ENCODE measurements at places on chromosomes 3 and 15.

GRCh38 chr3:178198329-178198728 lies 337.9 kb upstream of the KCNMB2 start:
- DNase-seq, result no peak

GRCh38 chr3:18791182-18791581 lies 357.1 kb upstream of the KCNH8 start:
- no peak for DNase-seq

DNA sequence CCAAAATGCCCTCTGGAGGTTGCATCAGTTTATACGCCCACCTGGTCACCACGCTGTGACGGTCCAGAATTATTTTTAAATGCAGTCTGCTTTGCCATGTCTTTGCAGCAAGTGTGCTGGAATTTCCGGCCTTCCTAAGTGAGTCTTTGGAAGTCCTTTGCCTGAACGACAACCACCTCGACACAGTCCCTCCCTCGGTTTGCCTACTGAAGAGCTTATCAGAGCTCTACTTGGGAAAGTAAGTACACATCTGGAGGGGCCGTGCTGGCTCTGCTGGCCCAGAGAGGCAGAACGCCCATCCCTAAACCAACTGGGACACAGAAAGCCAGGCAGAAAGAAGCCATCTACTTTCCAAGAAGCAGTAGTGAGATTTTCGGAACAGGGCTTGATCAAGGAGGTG lies 101.8 kb downstream of the LRRK1 start:
- DNase-seq, result no peak

GRCh38 chr3:42662813-42663535 lies 9.5 kb downstream of the ZBTB47 start:
- no peak for DNase-seq

DNA sequence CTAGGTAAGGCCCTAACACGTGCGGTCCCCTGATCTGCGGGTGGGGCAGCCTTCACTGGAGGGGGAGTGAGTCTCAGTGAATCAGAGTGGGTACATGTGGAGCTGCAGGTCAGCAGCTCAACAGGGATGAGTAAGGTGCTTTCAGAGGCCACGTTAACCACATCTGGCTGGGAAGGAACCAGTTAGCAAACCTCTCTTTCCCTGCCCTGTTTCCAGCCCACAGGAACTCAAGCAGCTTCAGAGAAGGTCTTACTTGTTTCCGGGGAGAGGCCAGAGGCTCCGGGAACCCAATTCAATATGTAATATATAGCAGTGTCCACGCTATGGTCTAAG lies 175.3 kb downstream of the XXYLT1 start:
- no peak for DNase-seq

GRCh38 chr15:73925848-73926218 lies 429 bp upstream of the LOXL1 start:
- DNase-seq, result no peak

GRCh38 chr3:34683851-34684250 lies 885.4 kb downstream of the PDCD6IP start:
- DNase-seq, result peak; percentile 31

DNA sequence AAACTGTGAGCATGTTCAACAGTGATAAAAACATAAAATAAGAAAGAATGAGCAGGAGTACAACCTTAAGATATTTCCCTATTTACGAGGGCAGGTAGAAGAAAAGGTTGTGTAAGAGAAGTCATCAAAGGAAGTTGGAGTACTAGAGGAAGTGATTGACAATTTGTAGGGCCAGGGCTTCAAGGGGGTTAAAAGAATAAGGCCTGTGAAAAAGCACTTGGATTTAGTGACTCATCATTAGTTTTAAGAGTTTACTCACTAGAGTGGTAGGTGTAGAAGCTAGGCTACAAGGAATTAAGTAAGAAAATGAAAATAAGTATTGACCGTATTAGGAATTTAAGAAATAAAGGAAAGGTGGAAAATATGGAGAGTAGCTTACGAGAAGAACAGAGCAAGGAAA lies 23.6 kb downstream of the KCNMB3 start:
- DNase-seq, result no peak

DNA sequence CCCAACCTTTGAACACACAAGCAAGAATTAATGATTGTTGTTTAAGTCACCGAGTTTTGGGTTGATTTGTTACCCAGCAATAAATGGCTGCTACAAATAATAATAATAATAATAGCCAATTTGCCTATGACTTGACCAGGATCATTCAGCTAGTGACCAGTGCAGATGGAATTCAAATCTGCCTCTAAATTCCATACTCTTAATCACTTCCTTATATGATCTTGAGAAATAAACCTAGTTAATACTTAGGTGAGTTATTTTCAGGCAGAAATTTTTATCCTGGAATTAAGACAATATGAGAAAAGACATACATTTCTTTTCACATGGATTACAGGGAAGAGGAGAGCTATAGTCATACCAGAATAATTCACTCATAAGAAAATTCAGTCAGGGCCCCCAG lies 116.0 kb upstream of the GALNT15 start:
- DNase-seq, result no peak

DNA sequence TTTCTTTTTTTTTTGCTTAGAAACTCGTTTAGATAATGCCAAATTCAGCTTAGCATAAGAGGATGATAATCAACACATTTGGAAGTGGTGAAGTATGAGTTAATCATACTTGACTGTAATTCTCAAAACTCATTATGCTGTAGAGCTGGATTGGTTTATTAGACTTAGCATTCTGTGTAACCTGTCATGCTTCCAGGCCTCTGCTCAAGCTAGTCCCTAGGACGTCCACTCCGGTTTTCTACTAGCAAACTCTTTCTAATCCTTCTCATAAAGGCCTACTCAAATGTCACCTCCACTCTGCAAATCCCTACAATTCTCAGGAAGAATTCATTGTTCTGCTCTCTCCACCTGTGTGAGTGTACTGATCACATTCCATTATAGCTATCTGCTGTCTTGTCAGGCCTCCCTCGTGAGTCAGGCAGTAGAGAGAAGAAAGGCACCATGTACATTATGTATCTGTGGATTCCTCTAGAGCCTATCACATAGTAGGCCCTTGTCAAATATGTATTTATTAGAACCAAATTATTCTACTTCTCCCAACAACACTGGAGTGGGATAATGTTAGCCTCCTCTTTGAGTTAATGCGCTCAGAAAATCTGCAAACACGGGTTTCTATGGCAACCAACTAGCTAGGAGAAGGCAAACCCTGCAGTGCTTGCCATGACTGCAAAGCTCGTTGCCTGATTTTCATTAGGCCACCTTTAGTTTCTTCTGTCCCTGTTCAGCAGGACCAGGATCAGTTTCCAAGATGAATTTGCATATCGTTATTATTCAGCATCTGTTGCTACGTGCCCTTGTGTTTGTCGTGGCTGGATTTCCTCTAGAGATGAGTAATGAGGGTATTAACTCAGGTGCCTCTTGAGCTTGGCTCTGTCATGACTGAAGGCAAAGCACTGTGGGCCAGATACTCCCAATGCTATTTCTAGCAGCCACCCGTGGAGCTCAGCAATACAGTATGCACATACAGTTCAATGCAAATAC lies 30.7 kb downstream of the ATP13A5 start:
- peak; percentile 41 for DNase-seq

DNA sequence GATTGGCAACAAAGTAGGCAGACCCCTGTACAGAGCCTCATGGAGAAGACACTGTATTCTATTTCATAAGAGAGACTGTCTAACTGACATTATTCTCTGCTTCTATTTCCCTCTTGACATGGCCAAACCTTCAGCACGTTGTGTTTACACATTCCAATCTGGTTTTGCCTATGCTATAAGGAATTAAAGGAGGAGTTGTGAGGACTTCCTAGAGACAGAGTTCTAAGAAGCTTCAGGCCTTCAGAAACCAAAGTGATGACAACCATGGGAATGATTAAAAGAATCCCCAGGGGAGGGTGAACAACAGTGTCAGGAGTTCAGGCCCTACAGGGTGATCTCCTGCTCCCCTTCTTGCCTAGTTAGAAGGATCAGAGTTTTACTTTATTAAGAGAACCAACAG lies 44.9 kb upstream of the CAPN7 start:
- no peak for DNase-seq

- no peak for DNase-seq
These were observed 29.0 kb downstream of the CRABP1 start for GRCh38 chr15:78369161-78369560.

- DNase-seq, result no peak
These were observed 510.3 kb upstream of the ROBO1 start for GRCh38 chr3:80278056-80278455.

GRCh38 chr15:87287156-87287555 lies 969.4 kb downstream of the NTRK3 start:
- DNase-seq, result no peak

- no peak for DNase-seq
These were observed 18.8 kb upstream of the SUSD5 start for GRCh38 chr3:33237439-33237838.

GRCh38 chr3:6770397-6770690 lies 90.6 kb upstream of the GRM7 start:
- DNase-seq, result no peak

GRCh38 chr3:98690876-98691275 lies 72.3 kb upstream of the ST3GAL6 start:
- no peak for DNase-seq

DNA sequence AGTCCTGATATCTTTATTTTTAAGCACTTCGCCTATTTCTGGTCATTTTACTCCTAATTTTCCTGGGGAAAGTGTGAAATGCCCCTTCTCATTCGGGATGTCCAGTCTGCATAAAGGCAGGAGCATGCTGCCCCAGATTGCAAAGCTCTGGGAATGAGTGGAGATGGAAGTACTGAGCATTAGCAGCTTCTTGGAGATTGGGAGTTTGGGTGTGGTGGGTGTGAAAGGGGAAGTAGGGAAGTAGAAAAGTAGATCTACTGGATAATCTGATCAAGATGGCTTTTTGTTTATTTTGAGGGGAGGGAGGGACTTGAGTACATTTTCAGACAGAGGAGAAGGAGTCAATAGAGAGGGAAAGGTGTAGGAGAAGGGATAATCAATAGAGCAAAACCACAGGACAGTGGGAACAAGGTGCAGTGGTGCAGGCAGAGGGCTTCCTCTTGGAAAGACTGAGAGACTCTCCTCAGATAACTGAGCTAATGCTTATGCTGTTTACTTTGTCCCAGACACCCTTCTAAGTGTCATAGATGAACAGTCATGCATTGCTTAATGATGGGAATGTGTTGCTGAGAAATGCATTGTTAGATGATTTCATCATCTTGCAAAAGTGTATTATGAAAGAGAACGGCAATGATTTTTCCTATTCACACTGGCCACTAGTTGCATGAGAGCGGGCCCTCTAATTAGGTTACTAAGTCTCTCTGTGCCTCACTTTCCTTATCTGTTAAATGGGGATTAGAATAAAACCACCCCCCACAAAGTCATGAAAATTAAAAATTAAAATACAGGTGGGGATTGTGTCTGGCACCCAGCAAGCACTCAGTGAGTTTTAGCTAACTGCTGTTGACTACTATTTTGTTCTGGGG lies 45.5 kb downstream of the PHLDB2 start:
- no peak for DNase-seq

GRCh38 chr15:78242128-78242527 lies 7.8 kb upstream of the ACSBG1 start:
- no peak for DNase-seq

DNA sequence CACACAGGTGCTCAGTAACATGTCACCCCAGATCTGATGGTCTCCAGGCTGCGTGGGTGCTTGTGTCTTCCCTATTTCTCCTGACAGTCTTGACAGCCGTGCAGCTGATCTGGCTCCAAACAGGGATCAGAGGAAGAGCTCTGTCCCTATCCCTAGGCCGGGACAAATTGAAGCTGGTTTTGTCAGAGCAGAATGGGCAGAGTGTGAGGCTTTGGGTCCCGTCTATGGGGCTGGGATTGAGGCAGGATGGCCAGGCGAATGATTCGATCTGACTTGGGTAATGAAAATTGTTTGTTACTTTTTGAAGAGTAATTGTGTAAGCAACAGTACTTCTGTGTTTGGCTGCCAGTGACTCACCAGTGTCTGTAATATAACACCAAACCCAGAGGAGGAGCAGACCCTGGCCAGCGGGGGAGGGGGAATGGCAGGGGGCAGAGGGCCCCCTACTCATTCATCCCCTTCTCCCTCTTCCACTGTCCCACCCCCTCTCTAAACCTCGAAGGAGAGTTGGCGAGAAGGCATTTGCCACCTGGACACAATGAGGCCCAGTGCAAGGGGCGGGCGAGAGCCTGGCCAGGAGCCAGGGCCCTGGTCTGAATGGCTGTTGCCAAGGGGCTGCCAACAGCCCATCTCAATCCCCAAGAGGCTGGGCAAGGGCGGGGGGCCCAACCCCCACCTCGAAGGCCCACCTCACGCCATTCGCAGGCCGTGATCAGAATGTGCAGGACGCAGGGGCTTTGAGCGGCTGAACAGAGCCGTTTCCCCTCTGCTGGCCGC lies 4.9 kb upstream of the MAGEF1 start:
- DNase-seq, result no peak

DNA sequence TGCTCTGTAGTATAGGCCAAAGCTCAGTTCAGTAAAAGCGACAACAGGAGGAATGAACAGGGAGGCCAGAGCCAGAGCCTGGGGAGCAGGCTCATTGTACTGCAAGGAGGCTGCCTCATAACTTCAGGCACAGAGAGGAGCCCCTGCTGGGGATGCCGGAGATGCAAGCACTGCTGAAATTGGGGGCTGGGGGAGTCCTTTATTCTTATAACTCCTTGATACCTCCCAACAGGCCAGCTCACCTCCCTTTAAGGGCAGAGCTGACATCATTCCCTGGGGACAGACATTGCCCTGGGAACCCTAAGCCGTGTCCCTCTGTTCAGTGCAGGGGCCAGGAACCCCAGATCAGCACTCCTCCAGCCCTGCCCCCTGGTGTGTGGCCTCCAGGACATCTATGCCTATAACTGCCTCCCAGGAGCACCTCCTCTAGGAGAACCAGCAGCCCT lies 83.8 kb upstream of the MRPS22 start:
- DNase-seq, result no peak

DNA sequence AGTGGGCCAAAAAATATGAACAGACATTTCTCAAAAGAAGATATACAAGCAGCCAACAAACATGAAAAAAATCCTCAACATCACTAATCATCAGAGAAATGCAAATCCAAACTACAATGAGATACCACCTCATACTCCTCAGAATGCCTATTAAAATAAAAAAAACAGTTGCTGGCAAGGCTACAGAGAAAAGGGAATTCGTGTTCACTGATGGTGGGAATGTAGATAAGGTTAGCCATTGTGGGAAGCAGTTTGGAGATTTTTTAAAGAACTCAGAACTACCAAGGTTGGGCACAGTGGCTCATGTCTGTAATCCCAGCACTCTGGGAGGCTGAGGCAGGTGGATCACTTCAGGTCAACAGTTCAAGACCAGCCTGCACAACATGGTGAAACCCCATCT lies 27.8 kb upstream of the C15orf40 start:
- no peak for DNase-seq

GRCh38 chr3:69352305-69353087 lies 33.4 kb downstream of the FRMD4B start:
- no peak for DNase-seq

- no peak for DNase-seq
These were observed 34.5 kb downstream of the USP3 start for GRCh38 chr15:63538876-63539275.

DNA sequence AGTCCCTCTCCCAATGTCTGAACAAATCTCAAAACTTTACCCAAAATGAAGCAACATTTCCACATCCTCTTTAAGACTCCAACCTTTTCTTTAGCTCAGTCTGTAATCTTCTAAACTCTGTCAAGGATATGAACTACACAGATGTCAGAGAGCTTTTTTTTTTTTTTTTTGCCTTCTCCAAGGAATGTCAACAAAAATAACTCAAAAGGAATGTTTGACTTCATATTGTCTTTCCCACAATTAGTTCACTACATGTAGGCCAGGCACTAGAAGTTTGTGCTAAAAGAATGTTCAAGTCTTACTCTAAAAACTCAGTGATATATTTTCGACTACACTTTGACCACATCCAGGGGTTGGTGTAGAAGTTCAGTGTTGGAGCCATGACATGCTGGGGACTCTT lies 37.1 kb downstream of the ADAMTS9 start:
- DNase-seq, result no peak

- no peak for DNase-seq
These were observed 158.7 kb downstream of the SUCLG2 start for GRCh38 chr3:67495751-67496150.
